ENCODE measurements at places on chromosomes 6 and 20.

DNA sequence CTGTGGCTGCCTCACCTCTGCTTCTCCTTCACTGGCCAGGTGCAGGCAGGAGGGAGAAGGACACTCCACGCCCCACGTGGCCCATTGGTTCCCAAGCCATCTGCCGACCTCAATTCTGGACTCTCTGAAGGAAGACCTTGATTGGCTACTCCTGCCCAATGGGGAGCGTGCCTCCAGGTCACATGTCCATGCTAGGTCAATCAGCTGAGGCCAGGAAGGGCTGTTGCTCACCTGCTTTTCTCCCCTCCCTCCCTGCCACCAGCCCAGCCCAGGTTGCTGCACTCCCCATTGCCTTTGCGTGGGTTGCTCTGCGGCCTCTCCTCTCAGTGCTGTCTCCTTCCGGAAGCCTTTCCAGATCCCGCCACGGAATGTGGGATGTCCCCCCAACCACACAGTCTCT, 21.9 kb upstream of the CDH4 start:
- DNase-seq, result no peak

DNA sequence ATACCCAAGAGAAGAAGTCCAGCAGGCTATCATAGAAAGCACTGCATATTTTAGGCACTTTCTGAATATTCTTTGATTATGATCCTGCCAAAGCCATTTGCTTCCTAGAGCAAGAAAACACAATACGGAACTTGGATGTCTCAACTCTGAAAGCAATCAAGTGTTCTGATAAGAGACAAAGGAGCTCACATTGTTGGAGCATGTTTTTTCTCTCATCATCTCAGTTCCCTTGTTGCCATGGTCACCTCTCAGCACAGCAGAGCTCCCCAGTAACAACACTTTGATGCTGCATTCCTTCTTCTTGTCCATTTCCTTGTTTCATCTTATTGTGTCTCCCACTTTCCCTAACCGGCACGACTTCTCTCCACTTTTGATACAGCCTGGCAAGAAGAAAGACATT, 168.7 kb upstream of the FUT9 start:
- DNase-seq, result no peak

DNA sequence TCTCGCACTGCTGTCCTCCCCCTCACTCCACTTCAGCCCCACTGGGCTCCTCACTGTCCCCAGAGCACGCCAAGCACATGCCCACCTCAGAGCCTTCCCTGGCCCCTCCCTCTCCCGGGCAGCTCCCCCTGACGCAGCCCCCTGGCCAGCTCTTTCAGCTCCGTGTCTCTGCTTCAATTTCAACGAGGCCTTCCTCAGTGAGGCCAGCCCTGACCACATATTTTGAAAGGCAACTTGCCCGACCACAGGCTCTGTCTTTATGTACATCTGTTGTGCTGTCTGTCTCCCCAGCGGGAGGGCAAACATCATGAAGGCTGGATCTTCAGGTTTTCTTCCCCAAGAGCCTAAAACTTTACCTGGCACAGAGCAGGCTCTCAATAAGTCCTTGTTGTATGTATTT, 44.6 kb downstream of the JPH2 start:
- no peak for DNase-seq

DNA sequence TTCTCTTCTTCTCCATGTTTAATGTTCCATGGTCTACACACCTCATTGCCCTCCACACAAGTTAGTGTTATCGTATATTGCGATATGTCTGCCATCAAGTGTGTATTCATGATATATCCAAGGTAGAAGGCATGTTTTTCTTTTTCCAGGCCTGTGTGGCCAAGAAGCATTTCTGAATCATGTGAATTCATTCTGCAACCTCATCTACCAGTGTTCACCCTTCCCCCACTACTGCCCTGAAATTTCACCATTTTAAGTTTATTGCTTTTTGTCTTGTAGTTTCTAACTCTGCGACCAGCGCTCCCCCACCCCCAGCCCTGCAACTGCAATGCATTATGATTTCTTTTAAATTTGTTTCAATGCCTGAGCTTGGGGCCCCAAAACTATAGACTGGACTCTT, 618.0 kb upstream of the FLRT3 start:
- no peak for DNase-seq

DNA sequence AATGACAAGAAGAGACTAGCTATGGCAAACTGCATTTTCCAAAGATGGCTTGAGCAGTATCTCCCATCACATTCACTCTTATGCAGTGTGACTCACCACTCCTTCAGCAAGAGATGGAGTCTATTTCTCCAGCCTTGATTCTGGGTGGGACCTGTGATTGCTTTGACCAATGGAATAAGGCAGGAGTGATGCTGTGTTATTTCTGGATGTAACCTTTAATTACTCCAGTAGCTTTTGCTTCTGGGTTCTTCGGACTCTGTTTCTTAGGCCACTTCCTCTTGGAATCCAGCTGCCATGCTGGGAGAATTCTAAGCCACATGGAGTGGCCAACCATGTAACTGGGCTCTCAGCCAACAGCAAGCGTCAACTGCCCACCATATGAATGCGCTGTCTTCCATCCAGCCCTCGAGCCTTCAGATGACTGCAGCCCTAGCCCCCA, 50.7 kb downstream of the TGM2 start:
- DNase-seq, result no peak

All from naive thymus-derived CD4-positive, alpha-beta T cell (primary cell).